Fibroblast of skin of scalp (primary cell): ENCODE measurements at places on chromosomes 7 and 10.

GRCh38 chr7:23018750-23019149 is 4.8 kb upstream of the HYCC1 start:
- no peak for DNase-seq

GRCh38 chr10:18616337-18616736 is 35.0 kb downstream of the NSUN6 start:
- DNase-seq = no peak

DNA sequence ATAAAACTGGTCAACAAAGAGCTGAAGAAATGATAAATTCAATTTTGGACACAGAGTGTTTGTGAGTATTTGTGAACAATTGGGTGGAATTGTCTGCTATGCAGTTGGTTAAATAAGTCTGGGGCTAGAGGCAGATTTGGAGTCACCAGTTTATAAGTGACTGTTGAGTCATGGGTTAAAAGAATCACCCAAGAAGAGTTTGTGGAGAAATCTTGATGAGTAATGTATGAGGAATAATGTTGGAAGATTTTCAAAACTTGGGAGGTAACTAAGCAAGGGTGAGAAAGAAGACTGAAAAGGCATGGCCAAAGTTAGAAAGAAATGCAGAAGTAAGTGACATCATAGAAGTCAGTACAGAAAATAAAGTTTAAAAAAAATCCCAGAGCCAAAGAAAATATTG is 750.7 kb downstream of the MAGI2 start:
- peak; percentile 99 for DNase-seq

- no peak for DNase-seq
These were observed 64.2 kb upstream of the HELLS start for GRCh38 chr10:94481410-94481809.

DNA sequence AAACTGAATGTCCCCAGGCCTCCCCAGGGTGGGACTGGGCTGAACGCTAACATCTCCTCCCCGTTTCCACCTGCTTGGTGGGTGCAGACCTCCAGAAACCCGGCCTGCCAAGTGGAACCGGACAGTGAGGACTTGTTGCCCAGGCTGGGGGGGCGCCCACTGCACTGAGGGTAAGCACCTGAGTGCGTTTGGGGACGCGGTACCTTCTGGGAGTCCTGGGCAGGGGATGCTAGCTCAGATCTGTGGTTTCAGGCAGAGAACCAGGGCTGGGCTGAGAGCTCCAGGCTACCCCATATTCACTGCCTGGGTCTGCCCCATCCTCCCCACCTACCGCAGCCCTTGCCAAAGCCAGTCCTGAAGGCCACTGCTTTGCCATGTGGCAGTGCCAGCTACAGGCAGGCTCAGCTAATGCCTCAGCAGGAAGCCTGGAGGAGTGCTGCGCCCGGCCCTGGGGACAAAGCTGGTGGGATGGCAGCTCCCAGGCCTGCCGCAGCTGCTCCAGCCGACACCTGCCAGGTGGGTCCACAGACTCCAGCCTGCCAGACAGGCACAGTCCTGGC is 3.5 kb upstream of the ZNF467 start:
- no peak for DNase-seq

DNA sequence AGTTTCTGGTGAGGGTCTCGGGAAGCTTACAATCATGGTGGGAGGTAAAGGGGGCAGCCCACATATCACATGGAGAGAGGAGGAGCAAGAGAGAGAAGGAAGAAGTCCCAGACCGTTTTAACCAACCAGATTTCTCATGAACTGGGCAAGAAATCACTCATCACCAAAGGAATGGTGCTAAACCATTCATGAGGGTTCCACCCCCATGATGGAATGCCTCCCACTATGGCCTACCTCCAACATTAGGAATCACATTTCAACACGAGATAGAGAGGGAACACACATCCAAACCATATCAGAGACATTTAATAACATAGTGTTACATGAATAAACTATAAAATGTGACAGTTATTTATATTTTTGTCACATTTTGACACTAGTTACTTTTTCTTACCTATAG is 214.8 kb upstream of the MAGI2 start:
- peak; percentile 11 for DNase-seq

- DNase-seq = no peak
These were observed 253.1 kb upstream of the NEBL start for GRCh38 chr10:21150166-21150565.

DNA sequence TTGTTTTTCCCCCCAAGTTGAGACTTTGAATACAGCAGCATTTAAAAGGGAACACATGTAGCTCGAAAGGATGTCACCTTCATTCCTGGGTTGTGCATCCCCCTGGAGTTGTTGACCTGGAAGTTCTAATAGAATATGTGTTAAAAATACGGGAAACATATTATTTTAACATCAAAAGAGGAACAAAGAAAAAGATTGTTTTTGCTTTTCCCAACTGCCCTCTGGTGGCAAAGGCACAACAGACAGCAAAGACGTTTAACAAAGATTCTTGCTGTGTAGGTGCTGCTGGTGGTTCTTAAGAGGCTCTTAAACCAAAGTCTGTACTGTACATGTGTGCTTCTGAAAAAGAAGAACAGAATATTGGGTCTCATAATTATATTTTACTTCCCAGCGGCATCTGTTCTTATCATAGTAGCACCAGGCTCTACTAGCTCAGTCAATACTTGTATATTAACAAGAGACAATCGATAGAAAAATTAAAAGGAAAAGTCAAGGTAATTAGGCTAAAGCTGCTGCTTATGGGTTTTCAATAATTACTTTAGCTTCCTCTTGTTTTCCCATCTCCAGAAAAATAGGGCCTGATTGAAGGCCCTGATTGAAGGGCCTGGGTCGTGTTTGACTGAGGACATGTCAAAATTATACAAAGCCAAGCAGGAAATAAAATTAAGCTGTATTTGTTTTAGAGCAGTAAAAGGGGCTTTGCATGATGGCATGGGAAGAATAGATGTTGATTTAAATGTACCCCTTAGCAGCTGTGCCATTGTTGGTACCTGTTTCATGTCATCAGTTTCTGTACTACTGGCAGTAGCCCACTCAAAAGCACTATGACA is 384.2 kb upstream of the LRGUK start:
- peak; percentile 55 for DNase-seq

- DNase-seq = no peak
These were observed 90.8 kb upstream of the EEPD1 start for GRCh38 chr7:36062154-36062815.

GRCh38 chr10:103829838-103830465 is 25.4 kb downstream of the SH3PXD2A start:
- DNase-seq = no peak

GRCh38 chr7:45638916-45639315 is 64.7 kb downstream of the ADCY1 start:
- no peak for DNase-seq

GRCh38 chr10:1416456-1417037 is 320.8 kb downstream of the ADARB2 start:
- no peak for DNase-seq

DNA sequence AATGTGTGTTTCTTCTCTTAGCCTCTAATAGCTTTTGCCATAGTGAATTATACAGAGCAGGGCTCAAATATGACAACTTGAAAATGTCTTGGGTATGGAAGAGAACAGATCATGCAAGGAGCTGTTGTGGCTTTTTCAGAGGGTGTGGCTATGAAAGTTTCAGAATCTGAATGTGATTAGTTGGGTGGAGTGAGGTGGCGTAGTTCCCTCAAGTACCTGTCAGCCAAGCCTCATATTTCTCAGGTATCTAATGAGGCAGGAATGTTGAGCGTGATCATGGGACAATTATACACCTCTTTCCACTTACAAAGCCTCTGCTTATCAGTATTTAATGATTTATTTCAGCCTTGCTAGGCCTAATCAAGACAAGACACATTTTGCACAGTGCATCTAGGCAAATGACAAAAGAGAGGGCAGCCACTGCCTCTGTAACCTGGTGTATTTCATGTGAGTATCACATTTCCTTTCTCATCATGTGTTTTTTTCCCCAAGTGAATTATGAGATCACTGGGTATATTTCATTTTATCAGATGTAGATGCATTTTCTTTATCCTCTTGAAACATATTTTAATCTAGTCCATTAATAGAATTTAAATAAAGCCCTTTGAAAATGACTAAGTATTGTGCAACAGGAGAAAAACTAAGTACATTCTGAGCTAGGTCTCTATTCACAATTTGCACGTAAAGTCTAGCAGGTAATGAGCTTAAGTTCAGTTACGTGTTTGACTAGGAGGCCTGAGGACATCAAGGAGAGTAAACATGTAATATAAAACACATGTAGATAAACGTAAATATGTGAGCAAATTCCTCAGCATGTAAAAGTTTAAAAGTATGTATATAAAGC is 644.4 kb upstream of the IGFBP3 start:
- DNase-seq = no peak

DNA sequence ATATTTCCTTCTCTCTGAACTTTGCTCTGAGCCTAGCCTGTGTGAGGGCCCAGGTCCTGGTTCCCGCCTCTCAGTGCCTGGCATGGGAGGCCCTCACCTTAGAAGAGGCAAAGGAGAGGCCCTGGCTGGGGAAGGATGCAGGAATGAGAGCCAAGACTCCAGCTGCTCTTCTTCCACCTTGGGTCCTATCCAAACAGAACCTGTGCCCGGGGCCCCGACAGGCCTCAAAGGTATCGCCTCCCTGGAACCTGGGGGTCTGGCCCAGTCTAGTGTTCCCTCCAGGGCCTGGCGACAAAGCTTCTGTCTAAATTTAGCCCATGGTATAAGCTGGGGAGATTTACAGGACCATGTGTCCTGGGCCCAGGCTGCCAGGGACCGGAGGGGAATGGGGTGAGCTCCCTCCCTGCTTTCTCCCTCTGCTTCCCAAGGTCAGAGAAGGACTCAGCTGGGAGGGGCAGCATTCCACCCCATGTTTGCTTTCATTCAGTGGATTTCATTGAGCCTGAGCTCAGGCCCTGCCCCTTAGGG is 12.0 kb upstream of the CRHR2 start:
- DNase-seq = no peak

DNA sequence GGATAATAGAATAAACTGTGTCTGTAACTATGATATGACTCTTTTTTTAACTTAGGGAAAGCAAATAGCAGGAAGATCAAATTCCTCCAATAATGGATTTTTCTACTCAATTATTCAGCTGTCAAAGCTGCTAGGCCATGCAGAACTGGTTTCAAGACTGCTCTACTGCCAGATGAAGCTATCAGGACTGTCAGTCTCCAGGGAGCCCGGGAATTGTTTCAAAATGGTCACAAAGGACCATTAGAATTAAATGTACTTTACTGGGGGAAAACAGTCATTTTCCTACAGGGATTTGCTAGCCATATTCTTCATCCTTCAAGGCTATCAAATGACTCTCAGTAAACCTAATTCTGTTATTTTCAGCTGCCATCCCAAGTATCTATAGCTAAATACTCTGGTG is 276.3 kb downstream of the LHFPL3 start:
- no peak for DNase-seq

DNA sequence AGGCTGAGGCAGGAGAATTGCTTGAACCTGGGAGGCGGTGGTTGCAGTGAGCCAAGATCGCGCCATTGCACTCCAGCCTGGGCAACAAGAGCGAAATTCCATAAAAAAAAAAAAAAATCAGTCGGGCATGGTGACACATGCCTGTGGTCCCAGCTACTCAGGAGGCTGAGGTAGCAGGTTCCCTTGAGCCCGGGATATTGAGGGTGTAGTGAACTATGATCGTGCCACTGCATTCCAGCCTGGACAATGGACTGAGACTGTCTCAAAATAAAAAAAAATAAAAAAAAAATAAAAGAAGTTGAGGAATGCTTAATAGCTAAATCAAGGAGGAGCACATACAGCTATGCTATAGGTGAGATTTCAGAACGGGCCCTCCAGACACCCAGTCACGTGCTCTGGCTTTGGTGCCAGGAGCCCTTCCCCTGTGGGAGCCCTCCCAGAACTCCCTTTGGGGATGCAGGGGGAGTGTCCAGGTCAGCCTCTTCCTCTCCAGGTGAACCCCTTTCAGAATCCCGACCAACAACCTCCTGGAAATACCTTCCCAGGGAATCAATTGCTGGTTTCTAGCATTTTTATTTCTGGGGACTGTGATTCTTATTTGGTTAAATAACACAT is 42.9 kb upstream of the CTBP2 start:
- DNase-seq = no peak

- no peak for DNase-seq
These were observed 262.8 kb downstream of the DGKB start for GRCh38 chr7:14639801-14640200.

- DNase-seq = peak; percentile 73
These were observed 10.8 kb upstream of the INTS1 start for GRCh38 chr7:1514995-1515401.

GRCh38 chr10:43196131-43196980 is 58.1 kb downstream of the CSGALNACT2 start:
- no peak for DNase-seq

- DNase-seq = peak; percentile 43
These were observed 9.7 kb downstream of the ATP6V0E2 start for GRCh38 chr7:149883452-149883861.

DNA sequence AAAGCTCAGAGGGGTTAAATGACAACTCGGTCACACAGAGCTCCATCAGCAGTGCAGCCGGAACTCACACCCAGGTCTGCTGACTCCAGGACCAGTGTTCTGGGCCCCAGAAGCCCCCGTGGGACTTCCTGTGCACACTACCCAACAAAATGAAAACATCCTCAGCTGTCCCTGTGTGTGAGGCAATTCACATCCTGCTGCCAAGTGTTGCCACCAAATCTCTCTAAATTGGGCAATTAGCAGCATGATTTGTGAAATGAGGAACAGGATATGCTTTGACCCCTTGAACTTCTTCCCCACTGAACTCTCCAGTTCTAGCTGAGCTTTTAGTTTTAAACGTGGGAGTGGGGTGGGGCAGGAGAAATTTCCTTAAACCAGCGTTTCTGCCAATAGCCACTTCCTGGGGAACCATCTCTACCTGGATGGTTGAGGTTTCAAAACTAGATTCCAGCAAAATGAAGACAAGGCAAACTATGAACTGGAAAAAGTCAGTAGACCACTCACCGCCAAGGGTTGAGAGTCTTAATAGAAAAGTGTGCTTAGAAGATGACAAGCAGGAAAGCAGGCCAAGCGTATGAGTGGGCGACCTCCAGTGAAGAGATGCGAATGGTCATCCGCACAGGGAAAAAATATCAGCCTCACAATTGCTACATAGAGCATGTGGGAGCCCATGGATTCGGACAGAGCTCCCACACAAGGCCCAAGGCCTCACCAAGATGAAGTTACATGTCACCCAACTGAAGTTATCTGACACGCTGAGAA is 51.9 kb upstream of the CHST15 start:
- DNase-seq = no peak

DNA sequence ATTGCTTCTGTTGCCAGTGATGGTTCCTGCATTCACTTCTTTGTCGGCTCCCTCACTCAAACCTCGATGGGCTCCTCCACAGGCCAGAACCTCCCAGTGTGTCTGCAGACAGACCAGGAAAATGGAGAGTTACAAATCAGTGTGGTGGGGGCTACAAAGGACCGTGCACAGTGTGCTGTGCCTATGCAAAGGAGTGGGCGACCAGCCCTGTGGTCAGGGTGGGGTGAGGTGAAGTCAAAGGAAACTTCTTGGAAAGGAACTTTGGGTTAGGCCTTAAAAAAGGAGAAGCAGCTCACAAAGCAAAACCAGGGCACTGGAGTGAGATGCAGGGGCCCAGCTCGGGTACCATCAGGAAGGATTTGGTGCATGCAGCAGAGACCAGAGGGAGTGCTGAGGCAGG is 304.3 kb upstream of the ZMIZ1 start:
- no peak for DNase-seq
